ENCODE measurements at places on chromosomes 7 and 10.

GRCh38 chr10:122258136-122259074, 12.7 kb upstream of the BTBD16 start:
- DNase-seq: peak; percentile 9

DNA sequence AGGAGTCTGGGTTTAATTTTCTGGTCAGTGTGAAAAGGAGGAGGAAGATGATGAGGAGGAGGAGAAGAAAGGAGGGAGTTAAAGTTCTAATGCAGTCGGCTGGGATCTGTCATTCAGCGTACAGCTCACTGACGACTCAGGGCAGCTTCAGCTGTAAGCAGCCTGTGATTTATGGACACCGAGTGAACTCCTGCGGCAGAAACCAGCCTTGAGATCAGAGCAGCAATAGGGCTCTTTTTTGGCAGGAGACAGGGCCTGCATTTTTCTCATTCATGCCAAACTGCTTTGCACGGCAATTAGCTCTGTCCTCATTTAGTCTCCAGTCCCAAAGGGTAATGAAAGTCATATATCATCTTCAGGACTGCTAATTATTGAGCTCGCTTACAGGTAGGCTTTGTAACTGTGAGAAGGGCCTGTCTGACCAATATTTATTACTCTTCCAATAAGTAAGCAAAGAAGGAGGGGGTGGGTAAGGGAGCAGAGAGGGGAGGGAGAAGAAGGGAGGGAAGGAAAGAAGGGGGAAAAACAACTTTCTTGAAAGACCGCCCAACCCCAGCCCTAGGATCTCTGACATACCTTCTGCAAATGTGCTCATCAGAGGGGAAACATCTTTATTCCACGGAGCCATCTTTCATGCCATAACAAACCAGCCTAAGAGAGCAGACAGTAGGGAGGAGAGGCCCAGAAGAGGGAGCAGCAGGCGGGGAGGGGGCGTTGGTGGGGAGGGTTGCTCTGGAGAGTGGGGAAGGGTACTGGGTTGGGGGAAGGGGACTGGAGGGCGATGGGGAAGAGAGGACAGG, 48.1 kb upstream of the COMTD1 start:
- DNase-seq: peak; percentile 66

DNA sequence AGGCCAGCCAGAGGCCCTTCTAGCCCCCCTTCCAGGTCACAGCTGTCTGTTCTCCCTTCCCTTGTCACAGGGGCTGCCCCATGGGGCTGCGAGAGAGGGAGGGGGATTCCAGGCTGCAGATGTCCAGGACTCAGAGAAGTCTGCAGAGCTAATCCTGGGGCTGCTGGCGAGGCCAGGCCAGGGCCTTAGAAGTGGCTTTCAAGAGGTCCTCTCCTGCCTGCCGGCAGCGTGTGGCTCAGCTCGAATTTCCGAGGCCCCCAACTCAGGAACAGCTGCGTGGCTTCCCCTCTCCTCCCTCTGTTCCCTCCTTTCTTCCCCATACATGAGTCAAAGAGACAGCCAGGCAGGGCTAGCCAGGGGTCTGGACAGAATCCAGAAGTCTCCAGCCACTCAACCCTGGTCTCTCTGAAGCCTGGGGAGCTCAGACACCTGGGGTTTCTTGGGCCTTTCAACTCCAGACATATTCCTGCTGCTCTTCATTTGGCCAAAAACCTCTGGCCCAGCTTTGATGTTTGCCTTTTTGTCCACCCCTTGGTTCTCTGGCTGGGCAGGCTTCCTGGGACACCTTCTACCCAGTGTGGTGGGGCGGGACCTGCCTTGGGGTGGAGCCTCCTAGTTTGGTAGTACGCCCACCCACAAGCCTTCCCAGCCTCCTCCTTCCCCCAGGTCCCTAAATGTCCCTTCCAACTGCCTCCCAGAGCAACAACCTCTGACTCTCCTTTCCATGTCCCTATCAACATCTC, 21.8 kb upstream of the EIF5AL1 start:
- DNase-seq: no peak

- DNase-seq: no peak
These were observed 393.1 kb downstream of the TNS3 start for GRCh38 chr7:47188653-47189315.

GRCh38 chr7:1990001-1990670, 242.6 kb downstream of the MAD1L1 start:
- DNase-seq: no peak

GRCh38 chr10:53209944-53210611, 437.5 kb upstream of the MBL2 start:
- no peak for DNase-seq

DNA sequence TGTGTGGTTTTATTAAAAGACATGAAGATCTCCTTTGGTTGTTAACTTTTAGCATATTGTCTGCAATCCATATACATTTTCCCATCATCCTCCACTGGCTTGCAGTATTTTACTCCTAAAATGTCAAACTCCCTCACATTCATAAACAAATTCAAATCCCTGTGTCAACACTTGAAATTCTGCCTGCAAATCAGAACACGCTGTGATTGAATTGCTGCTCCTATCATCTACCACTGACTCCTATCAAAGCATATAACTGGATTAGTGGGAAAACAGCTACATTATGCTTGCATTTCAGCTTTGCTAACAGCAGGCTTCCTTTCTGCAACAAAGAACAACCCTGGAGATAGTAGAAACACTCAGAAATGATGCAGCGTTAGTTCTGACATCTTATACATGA, 281.8 kb upstream of the HGF start:
- peak; percentile 30 for DNase-seq

GRCh38 chr10:127945341-127945758, 38.4 kb downstream of the PTPRE start:
- no peak for DNase-seq

DNA sequence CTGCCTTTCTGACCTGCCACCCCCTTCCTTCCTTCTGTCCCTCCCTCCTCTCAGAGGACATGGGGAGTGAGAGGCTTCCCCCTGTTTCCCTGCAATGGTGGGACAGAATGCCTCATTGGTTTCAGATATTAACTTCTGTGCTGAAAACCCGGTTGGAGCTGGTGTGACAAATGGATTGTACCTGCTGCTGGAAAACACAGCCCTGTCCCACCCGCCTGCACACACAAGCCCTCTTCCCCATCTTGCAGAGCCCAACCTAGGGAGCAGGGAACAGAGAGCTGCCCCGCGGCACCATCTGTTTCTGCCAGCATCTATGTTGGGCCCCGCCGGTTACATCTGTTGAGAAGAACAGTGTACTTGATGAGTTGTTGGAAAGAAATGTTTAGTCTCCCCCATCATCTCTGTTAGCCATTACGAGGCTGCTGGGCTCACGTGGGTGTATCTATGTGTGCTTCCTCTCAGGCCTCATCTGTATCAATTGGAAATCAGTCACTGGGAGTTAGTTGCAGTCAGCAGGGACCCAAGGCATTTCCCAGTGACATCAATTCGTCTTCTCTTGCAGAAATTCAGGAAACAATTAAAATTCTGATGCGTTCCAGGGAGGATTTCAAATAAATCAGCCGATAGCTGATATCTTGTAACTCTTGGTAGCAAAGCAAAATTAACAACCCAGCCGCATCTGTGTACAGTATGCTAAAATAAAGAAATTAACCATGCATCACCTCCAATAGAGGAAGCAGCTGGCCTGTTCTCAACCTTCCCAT, 725.6 kb upstream of the GALNT17 start:
- DNase-seq: no peak

- no peak for DNase-seq
These were observed 10.1 kb downstream of the DENND10 start for GRCh38 chr10:119113751-119114732.

GRCh38 chr10:116132780-116133399, 140.1 kb downstream of the GFRA1 start:
- no peak for DNase-seq
